AML-193 (cell line): ENCODE measurements at places on chromosomes 3 and 15.
A peak's percentile ranks its signal among the peaks of the same experiment; 100 is the strongest.

DNA sequence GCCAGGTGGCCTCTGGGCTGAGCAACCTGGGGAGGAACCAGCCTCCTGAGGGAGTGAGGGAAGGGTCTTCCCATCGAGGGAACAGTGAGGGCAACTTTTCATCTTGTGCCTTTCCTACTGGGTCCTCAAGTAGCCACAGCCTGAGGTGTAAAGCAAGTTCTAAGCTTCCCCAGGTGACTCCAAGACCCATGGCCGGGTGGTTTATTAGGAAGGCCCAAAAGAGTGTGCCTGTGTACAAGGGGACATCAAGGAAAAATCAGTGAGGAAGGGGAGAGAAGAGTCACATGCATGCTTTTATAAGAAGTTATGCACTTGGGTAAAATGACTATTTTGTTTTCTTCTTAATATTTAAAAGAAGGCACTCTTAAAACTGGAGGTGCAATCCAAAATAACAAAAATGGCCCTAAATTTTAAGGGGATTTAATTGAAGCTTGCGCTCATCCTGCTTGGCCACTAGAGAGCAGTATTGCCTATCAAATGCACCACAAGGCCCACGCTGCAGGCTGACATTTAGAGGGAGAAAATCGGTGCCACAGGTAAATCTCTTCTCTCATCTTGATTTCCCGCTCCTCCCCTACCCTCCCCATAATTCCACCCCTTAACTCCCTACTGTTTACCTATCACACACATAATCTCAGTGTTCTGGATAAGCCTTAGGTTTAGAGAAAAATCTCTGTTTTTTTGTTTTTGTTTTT is 6.7 kb downstream of the NANOGP8 start:
- peak; percentile 62 for DNase-seq

GRCh38 chr3:100910986-100911385 is 82.2 kb downstream of the ABI3BP start:
- no peak for DNase-seq

DNA sequence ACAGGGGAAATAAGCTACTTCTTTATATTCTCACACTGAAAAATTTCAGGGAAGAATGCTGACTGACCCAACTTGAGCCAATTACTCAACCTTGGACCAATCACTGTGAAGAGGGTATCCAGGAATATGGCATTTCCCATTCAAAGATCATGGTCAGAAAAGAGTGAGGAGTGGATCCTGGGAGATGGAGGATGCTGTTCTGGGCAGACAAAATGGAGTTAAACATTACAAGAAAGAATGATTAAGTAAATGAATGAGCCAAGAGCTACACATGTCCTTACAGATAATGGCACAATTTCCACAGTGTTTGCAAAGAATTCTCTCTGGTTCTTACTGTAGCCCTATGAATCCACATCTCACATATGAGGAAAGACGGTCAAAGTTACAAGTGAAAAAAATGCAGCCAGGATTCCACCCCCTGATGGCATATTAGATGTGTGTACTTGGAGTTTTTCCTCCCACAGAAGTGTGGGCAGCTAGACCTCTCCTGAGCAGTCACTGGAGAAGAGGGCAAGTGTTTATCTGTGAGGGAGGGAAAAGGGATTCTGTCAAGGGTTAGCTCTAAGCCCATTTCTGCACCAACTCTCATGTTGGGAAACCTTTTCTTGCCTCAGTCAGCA is 33.8 kb downstream of the AMOTL2 start:
- no peak for DNase-seq

- no peak for DNase-seq
Measured at GRCh38 chr15:25509703-25510102, 70.9 kb upstream of the UBE3A start.

GRCh38 chr3:47870156-47870555 is 67.2 kb downstream of the DHX30 start:
- DNase-seq: no peak

GRCh38 chr3:148643389-148643840 is 54.3 kb upstream of the AGTR1 start:
- no peak for DNase-seq

DNA sequence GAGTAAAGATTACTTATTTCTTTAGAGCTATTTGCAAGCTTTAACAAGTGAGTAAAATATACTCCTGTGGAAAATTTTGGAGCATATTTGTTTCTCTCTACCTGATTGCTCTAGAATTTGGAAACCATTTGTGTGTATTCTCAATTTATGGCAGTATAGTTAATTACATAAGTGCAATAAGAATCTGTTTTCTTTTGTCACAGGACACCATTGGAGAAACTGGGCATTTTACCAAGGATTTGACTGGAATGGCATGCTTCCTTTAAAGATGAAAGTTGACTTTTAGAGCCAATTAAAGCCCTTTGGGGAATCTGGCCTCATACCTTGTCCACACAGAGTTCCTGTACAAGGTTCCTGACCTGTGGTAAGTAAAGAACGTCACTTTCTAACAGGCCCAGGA is 38.4 kb downstream of the PAQR5 start:
- DNase-seq: no peak

- DNase-seq: no peak
Measured at GRCh38 chr3:133293397-133294110, 106.3 kb upstream of the BFSP2 start.

DNA sequence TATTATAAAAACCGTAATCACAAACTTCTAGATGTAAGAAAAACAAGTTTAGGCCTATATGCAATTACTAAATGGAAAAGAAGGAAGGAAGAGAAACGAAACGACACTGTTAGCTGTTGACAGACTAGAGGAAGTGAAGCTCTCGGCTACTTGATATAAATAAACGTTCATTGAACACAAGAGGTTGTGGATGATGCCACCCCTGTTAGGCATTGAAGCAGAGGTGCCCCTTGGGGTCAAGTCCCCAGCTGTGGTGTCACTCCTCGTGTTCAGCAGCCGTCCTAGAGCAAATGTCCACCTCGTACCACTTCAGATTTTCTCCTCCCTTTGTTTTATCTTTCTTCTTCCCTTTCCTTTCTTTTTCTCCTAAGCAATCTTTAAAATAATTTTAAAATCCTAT is 146.5 kb upstream of the UBE2E1 start:
- no peak for DNase-seq

DNA sequence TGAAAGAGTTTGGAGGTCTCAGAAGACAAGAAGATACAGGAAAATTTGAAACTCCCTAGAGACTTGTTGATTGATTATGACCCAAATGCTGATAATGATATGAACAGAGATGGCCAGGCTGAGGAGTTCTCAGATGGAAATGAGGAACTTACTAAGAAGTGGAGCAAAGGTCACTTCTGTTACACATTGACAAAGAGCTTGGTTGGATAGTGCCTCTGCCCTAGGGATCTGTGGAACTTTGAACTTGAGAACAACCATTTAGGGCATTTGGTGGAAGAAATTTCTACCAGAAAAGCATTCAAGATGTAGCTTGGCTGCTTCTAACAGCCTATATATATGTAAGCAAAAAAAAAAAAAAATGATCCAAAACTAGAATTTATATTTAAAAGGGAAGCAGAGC is 48.9 kb upstream of the NAALADL2 start:
- no peak for DNase-seq

DNA sequence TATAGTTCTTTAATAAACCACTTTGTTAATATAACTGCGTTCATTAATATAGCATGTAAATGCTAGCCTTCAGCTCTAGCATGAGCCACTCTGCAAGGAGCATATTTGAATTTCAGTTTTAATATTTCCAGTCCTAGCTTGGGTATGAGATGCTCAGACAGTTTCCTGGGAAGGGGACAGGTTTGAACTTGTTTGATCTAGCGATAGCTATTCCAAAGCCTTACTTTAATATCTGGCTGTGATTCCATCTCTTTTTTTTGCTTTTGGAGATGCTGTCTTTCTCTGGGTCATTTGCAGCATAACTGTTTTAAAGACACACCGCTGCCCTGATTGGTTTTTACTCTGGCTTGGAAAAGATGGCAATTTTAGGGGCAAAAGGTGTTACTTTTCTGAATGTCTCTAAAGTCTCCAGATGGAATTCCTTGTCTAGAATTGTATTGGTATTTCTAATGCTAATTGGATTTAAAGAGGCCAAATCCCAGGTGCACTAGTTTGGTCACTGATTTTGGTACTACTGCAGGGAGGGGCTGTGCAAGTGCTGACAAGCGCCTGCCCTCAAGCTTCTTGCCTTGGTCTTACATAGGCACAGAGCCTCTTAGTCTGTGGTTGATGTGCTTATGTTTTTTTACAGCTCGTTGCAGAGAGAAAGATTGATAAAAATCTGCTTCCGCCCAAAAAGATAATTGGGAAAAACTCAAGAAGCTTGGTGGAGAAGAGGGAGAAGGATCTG is 2.8 kb downstream of the NISCH start:
- no peak for DNase-seq

DNA sequence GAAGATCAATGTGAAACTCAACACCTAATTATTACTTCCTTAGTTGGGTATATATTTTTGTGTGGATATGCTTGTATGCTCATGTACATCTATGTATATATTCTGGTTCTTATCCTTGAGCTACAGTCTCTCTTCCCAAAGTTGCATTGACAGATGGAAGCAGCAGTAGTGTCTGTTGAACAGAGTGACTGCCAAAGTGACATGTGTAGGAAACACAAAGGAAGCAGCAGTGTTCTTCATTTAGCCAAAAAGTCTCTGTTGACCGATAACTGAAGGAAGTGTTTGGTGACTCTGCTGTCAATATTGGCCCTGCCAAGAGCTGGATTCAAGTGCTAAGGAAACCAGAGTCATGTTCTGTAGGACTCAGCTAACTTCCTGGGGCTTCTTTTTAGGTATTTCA is 123.8 kb downstream of the C3orf70 start:
- DNase-seq: no peak

DNA sequence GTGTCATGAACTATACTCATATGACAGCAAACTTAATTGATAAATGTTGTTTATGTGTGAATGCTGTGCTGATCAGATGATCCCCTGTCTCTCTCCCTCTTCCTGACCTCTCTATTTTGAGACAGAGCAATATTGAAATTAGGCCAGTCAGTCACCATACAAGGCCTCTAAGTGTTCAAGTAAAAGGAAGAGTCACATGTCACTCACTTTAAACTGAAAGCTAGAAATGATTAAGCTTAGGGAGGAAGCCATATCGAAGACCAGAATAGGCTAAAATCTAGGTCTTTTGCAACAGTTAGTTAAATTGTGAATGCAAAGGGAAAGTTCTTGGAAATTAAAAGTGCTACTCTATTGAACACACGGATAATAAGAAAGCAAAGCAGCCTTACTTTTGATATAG is 498.6 kb downstream of the ZPLD1 start:
- no peak for DNase-seq

- no peak for DNase-seq
Measured at GRCh38 chr3:2041931-2042330, 56.7 kb upstream of the CNTN4 start.

DNA sequence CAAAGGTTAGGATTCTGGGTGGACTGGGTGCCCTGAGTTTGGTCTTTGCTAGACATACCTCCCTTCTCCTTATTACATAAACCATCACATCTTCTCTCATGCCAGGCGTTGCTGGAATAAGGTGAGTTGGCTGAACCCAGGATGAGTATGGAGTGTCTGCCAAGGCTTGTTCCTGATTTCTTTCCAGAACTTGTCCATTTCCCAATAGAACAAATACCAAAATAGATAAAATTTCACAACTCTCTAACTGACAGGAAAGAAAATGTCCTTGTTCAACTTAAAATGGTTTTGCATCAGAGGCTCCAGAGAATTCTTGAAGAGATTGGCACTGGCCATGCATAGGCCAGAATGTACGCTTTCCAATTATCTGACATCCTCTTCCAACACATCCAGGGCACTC is 291.9 kb downstream of the IGSF11 start:
- DNase-seq: no peak

GRCh38 chr15:60191821-60192220 is 187.7 kb downstream of the FOXB1 start:
- no peak for DNase-seq

GRCh38 chr3:52539010-52539653 is 2.7 kb downstream of the UQCC5 start:
- DNase-seq: peak; percentile 14

GRCh38 chr3:9402410-9403228 is 5.2 kb downstream of the SETD5 start:
- DNase-seq: no peak

GRCh38 chr15:49471733-49472132 is 48.7 kb downstream of the FGF7 start:
- DNase-seq: no peak

- DNase-seq: no peak
Measured at GRCh38 chr3:146881966-146882760, 277.0 kb upstream of the PLSCR5 start.

DNA sequence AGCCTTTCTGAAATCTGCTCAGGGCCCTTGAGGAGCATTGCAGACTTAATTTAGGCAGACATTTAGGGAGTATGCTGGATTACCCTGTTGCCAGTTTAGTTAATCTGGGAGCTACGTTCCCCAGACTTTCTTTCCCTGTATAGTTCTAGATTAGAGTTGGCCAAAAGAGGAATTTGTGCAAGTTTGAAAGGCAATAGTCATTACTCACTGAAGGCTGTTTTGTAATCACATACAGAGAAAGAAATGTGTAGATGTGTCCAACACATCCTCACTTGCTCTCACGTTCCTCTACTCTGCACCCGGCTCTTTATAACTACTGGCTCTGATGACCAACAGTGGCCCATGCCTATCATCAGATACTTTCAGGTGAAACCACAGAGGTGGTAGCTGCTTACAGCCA is 24.2 kb downstream of the MASP1 start:
- DNase-seq: no peak

DNA sequence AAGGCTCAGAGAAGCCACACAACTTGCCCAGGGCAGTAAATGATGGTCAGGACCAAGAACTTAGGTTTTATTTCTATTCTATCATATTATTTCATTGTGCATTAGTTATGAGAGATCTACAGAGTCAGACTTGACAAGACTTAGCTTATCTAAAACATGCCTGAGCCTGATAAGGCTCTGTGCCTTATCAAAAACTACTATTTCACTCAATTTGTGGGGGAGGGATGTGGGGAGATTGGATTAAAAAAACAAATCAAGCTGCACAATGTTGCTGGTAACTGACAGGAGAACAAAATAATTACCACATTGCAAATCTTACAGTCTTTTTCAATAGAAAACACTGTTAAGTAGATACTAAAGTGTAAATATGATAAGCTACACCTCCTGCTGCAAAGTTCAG is 16.0 kb downstream of the HACD2 start:
- DNase-seq: no peak

GRCh38 chr3:81558106-81558505 is 203.3 kb downstream of the GBE1 start:
- DNase-seq: no peak

- DNase-seq: no peak
Measured at GRCh38 chr3:68363796-68364195, 568.6 kb downstream of the TAFA4 start.

GRCh38 chr3:147945968-147946519 is 536.9 kb downstream of the ZIC1 start:
- peak; percentile 61 for DNase-seq

DNA sequence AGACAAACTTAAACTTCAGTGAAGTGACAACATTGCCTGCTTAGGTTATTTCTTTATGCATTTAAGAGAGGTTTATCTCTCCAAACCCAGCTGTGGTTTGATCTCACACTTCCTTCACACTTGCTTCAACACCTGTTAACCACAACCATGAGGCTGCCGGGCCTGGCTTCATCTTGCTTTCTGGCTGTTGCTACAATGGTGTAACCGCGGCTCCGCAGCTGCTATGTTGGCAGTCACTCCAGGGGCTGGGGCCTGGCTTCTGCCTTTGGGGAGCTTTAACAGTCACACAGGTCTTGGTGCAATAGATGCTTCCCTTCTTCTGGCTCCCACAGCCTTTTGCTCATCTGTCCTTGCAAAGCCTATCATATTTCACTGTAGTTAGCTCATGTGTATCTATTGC is 72.9 kb upstream of the MNS1 start:
- no peak for DNase-seq

GRCh38 chr3:119211193-119211592 is 29.5 kb downstream of the B4GALT4 start:
- DNase-seq: no peak

- DNase-seq: no peak
Measured at GRCh38 chr3:90080988-90081387, 973.6 kb downstream of the EPHA3 start.
